Activated T-helper 1 cell treated with Interleukin-2 at 50 U/mL for 16 hours (primary cell): ENCODE measurements at places on chromosomes 12 and 14.

- DNase-seq, result no peak
Observed at GRCh38 chr12:124655698-124656516, 88.5 kb upstream of the NCOR2 start.

GRCh38 chr12:54641554-54641953, 6.6 kb downstream of the DCD start:
- DNase-seq, result no peak

DNA sequence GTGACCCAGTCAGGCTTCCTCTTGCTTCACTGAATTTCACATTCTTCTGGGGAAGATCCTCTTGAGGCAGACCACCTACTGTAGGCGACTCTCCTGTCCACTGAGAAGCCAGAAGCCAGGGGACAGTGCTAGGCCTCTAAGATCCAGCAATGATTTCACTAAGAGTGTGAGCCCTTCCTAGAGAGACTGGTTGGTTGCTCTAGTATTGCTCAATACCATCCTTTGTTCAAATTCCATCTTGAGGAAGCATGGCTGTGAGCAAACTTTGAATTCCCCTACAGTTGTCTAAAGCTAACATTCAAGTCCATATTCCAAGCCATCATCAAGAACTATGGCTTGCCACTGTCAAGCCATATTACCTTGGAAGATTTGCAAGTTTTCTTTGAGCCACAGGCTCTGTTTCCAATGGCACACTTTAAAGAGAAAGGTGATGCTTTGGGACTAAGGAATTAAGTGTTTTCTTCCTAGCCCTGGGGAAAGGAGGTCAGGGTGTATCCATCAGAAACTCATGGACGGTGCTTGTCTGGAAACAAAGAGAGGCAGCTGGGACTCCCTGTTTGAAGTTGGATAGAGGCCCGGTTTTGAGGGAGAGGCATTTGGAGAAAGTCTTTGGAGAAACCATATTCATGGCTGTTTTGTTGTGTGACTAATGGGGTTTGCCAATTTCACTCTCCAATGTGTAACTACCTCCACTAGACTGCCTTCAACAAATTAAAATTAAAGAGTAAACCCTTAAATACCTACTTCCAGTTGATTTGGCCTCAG, 1217.9 kb downstream of the VRK1 start:
- no peak for DNase-seq

DNA sequence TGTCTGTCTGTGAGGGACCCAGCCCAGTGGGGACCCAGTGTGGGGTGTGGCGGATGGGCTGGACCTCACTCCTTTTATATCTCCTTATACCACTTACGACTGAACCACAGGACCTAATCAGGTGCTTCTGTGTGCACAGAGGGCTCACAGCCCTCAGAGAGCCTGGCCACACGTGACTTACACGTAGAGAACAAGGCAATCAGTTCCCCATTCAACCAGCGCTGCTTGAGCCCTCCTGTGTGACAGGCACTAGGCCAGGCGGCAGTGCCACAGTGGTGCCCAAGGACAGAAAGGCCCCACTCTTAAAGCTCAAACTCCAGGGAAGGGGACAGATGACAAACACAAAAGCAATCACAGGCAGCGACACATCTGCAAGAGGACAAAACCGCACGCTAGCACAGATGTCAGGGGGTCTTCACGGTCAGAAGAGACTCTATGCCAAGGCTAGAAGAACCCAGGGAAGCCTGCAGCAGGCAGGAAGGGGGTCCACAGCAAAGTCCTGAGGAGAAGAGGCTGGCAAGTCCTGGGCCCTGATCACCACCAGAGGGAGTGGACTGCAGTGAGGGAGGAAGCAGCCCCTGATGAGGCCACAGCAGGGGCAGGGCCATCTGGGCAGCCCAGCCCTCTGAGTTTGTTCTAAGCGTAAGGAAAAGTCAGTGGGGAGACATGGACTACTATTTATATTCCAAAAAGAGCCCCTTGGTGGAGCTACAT, 39.3 kb downstream of the SETD3 start:
- DNase-seq, result no peak

DNA sequence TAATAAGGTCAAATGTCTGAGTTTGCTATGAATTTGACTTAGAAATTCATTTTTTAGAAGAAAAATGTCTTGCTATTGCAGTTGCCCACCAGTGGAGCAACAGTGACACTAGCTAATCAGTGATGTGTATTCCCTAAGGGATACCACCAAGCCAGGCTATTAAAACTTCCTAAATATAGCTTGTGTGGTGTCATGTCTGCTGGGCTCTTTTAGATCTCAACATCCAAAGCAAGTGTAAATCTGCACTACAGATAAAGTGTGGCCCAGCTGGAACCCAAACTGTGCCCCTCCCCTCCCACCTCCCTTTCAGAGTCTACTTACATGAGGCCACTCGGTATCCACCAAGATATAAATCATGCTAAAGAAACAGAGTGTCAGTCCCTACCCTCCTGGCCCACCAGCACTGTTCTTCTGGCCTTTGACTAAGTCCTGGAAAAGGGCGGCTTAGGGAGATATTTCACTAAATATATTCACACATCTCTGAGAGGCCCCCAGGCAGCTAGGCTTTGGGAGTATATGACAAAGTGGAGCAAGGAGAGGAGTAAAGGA, 53.8 kb downstream of the SLC35F4 start:
- DNase-seq, result no peak

- DNase-seq, result no peak
Observed at GRCh38 chr14:65134651-65135579, 32.6 kb upstream of the MAX start.

DNA sequence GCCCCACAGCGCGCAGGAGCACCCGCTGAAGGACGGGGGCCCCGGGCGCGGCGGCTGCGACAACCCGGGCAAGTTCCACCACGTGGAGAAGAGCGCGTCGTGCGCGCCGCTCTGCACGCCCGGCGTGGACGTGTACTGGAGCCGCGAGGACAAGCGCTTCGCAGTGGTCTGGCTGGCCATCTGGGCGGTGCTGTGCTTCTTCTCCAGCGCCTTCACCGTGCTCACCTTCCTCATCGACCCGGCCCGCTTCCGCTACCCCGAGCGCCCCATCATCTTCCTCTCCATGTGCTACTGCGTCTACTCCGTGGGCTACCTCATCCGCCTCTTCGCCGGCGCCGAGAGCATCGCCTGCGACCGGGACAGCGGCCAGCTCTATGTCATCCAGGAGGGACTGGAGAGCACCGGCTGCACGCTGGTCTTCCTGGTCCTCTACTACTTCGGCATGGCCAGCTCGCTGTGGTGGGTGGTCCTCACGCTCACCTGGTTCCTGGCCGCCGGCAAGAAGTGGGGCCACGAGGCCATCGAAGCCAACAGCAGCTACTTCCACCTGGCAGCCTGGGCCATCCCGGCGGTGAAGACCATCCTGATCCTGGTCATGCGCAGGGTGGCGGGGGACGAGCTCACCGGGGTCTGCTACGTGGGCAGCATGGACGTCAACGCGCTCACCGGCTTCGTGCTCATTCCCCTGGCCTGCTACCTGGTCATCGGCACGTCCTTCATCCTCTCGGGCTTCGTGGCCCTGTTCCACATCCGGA, 1.4 kb downstream of the FZD10 start:
- no peak for DNase-seq

DNA sequence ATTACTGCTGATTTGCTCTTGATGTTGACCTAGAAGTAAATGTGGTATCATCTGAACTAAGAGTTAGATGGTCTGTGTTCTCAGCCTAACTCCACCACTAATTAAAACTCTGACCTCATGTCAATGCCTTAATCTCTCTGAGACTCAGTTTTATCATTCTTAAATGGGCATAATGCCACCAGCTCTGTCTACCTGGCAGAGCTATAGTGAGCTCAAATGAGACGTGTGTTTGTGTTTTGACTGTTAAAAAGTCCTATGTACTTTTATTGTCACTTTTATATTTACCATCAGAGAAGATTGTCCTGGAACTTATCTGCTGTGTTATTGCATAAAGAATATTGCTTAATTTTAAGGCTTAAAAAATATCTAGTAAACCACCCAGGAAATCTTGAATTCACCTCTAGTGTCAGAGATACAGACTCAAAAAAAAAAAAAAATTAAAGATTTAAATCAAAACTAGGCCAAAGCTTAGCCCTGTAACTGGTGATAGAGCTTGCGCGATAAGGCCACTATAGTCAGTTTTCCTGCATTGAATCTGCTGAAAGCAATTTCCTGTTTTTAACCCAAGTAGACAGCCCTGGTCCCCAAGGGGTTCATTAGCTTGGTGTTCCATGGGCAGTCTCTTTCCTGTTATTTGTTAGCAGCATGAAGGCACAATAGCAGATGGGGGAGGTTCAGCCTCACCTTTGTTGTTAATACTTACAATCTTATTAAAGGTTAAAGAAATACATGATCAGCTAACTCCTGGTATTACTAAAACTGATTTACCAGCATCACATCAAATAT, 261.8 kb downstream of the ATP23 start:
- no peak for DNase-seq

DNA sequence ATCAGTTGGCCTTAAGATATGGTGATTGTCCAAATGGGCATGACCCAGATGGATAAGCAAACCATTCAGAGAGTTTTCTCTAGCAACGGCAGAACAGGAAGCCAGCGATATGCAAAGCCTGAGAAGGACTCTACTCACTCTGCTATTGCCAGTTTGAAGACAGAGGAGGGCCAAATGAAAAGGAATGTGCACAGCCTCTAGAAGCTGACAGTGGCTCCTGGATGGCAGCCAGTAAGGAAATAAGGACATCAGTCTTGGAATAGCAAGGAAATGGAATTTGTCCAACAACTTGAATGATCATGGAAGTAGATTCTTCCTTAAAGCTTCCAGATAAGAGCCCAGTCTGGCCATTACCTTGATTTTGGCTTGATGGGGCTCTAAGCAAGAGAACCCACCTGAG, 60.0 kb downstream of the TMTC2 start:
- DNase-seq, result no peak

GRCh38 chr12:26473291-26473690, 277.9 kb downstream of the SSPN start:
- no peak for DNase-seq

DNA sequence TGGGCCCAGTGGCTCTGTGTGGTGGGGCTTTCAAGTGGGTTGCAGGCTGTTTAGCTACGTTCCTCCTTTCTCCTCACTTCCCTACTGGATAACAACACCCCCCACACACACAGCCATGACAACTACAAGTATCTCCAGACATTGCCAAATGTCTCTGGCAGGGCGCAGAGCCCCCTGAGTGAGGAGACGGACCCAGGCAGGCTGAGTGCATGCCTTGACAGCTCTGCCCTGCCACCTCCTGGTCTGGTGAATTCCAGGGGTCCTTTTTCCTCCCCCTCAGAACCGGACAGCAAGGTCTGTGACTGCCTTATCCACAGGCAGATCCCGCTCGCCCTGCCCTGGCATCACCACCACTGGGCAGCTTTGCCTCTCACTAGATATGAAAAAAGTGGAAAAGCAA, 276.5 kb downstream of the TMEM132C start:
- no peak for DNase-seq

DNA sequence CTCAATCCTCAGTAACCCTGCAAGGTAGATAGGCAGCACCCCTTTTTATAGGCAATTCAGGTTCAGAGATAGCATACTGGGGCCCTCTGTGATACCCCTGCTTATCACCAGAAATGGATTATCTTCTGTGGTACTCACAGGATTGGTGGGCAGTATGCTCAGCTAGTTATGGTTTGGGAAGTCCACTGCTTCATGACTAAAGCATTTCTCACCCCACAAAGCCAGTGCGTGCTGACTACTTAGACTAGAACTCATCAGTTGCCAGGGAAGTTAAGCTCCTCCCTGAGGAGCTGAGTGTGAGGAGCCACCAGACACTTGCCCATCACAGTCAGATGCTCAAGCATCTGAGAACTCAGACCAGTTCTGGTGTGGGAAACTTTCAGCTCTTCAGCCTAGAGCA, 76.3 kb downstream of the SCAF11 start:
- no peak for DNase-seq

- DNase-seq, result no peak
Observed at GRCh38 chr12:114744691-114745090, 60.7 kb upstream of the TBX3 start.

GRCh38 chr14:26332966-26333365, 264.9 kb downstream of the NOVA1 start:
- DNase-seq, result no peak

- DNase-seq, result no peak
Observed at GRCh38 chr12:52300796-52301691, 9.7 kb upstream of the KRT81 start.

- no peak for DNase-seq
Observed at GRCh38 chr14:65054471-65055085, 47.7 kb downstream of the MAX start.

- DNase-seq, result no peak
Observed at GRCh38 chr12:92561543-92561899, 141.3 kb upstream of the PLEKHG7 start.

GRCh38 chr12:6469609-6470374, 685 bp downstream of the VAMP1 start:
- no peak for DNase-seq

GRCh38 chr14:90649083-90649482, 167.1 kb downstream of the TTC7B start:
- no peak for DNase-seq

GRCh38 chr12:66636771-66637170, 42.1 kb downstream of the GRIP1 start:
- no peak for DNase-seq

DNA sequence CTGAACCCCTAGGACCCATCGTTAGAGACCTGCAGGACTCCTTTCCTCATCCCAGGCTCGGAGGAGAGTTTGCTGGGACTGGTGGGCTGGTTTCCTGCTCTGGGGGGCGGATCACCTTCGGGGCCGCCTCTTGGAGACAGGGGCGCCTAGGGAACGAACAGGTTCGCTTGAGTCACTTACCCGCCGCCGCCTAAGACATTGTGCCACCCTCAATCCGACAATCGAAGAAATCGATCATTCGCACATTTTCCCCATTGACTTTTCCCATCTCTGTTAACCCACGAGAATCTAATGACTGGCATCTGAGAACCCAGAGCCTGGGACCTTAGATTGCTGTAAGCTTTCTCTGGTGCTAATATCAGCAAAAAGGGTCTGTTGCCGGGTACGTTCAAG, 322 bp downstream of the SLC39A9 start:
- no peak for DNase-seq

- DNase-seq, result no peak
Observed at GRCh38 chr12:19706936-19707335, 267.6 kb downstream of the AEBP2 start.

DNA sequence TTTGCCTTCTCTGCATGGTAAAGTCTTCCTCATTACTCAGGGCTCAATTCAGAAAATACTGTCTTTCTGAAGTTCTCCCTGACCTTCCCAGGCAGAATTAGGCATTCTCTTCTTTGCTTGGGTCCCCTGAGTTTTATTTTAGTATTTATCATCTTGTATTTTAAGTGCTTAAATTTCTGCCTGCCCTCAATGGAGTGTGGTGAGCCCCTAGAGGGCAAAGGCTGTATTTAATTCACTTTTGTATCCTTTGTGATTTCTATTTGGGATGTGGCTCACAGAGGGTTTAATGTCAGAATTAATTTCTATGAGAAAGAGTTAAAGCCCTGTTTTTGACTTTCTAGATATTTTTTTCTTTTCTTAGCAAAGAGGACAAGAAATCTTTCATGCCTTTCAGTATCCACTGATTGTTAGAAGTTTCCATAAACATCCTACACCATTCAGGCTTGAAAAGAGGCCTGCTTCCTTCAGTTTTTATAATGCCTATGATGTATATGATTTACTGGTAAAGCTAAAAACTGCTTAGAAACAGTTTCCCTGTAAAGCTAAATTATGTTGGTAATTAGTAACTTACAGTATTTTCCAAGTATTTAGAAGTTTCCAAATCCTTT, 55.6 kb upstream of the PTPRB start:
- DNase-seq, result no peak
